ENCODE measurements at places on chromosomes 6 and 20.

DNA sequence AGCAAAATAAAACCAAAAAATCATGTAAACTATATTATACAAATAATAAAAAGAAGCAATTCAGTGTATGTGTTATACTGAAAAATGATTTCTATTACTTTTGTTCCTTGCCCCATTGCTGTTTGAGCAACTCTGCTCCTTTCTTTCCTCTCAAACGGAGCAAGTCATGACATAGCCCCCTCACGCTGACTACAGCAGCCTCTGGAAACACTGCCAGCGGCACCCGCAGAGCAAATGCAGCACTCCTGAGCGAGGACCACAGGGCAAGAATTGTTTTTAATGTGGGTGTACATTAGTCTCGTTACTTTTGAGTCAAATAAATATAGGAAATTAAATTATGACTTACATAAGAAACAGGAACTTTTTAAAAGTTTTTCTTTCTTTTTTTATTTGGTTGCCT is 350.1 kb upstream of the HSF2 start:
- no peak for DNase-seq

GRCh38 chr20:32495217-32495565 is 89.9 kb downstream of the NOL4L start:
- no peak for DNase-seq

DNA sequence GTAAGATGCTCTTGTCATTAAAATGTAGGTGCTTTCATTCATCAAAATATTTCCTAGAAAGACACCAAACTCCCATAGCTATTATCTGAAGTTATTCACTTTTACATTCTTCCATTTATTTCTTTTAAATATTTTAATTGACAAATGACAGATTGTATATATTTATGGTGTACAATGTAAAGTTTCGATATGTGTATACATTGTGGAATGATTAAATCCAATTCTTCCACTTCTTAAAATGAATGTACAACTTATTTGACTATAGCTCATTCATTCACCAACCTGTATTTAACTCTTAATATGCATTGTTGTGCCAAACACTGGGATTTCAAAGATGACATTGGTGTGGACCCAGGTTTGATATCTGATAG is 41.0 kb downstream of the CCN2 start:
- DNase-seq, result no peak

DNA sequence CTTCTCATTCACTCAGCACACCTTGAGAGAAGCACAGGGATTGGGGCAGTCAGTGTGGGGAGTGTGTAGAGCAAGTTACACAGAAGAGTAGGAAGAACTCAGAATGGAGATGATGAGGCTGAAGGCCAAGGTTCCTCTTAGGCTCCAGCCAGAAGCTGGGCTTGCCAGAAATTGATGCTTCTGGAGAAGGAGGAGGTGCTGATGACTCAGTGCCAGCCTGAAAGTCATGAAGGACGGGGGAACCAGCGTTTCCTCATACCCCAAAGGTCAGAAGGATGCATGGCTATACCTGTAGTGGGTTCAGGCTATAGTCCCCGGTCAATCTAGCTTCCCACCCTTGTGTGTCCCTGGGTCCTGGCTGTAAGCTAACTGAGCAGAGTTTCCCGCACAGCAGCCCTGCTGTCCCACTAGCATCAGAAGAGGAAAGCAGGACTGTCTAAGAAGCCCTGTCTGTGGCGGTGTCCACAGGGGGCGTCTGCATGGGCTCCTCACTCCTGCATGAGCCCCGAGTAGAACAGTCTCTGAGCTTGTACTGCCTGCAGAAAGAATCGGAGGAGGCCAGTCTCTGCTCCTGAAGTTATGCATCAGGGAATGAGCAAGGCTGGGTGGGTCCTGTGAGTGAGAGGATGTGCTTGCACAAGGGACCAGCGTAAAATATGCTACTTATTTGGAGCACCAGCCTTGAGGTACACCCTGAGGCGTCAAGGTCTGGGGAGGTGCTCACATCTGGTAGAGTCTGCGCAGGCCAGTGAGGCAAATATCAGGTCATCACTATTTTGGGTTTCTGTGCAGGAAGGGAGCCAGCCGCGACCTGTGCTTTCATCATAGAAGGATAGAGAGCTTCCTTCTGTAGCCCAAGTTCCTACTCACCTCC is 148.5 kb downstream of the MRPL14 start:
- DNase-seq, result peak; percentile 57

Measured in left forelimb (tissue), 1 donor.